NCI-H2029 treated with DMSO at 0.1 percent for 48 hours (cell line): ENCODE measurements at places on chromosomes 1 and 21.

DNA sequence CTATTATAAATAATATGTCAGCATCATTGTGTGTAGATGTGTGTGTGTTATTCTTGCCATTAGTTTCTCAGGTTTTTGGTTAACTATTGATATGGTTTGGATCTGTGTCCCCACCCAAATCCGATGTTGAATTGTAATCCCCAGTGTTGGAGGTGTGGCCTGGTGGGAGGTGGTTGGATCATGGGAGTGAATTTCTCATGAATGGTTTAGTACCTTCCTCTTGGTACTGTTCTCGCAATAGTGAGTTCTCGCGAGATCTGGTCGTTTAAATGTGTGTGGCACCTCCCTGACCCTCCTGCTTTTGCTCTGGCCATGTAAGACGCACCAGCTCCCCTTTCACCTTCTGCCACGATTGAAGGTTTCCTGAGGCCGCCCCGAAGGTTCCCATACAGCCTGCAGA, 9.6 kb upstream of the POFUT2 start:
- DNase-seq = no peak

DNA sequence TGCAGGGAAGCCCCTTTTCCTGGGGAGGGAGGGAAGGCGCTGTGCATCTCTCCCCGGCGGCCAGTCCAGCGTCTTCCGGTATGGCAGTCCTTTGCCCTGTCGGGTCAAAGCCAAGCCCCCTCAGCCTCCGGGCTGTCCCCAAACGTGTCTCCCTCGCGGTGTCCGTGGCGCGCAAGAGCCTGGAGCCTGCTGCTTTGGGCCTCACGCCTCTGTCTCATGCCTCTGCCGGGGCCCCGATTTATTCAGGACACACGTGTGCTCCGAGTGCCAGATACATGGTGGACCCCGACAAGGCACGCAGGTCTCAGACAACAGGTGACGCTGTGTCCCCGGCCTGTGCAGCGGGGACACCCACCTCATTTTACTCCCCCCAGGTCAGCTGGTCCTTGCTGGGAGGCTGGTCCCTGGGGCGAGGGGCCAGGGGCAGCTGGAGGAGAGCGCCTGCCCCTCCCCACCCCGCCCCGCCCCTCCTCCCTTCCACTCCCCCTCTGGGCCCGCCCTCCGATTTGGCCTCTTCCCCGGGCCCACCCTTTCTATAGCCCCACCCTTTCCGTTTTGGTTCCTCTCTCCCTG, 176.7 kb downstream of the CAMTA1 start:
- DNase-seq = no peak

DNA sequence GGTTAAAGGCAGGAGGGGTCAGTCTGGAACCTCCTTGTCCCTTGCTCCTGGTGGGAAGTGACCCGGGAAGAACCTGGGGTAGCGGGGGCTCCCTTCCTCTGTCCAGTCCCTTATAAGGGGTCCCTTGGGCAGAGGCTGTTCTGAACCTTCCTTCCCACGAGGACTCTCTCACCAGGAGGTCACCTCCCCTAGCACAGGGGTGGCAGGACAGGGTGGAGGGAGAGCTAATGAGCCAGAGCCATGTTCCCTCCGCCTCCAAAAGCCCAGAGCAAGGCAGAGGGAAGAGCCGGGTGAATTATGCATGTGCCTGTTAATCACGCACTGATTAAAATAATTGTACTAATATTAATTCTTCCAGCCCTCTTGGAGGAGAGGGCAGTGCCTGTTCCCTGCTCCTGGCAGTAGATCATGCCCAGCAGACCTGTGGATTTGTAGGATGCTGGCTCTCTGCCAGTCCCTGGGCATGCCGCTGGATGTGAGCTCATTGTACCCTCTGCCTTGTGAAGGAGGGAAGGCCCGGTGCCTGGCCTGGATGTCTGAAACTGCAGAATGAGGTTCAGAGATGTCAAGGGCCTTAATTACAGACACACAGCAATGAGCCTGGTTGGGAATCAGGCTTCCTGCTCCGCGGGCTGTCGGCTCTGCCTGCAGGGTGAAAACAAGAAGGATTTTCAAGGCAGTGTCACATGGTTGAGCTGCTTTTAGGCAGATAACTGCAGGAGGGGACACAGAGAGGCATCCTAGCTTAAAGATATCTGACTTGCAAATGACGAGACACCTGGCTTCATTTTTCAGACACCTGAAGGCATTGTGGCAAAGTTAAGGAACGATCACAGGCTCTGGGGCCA, 68.2 kb downstream of the IGSF21 start:
- peak; percentile 22 for DNase-seq

- DNase-seq = no peak
Observed at GRCh38 chr1:185155600-185156287, 1.0 kb downstream of the TRMT1L start.

DNA sequence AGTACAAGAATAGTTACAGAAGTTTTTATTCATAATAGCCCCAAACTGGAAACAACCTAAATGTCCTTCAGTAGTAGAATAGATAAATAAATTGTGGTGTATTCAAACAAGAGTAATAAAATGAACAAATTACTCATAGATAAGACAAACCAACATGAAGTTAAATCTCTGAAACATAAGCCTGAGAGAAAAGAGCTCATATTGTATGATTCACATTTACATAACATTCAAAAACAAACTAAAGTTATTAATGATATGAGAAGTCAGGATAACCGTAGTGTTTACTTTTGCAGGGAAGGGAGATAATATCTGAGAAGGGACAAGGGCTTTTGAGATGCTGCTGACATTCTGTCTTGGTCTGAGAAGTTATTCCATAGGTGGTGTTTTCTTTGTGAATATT, 13.5 kb downstream of the STPG1 start:
- no peak for DNase-seq

- DNase-seq = peak; percentile 50
Observed at GRCh38 chr1:197902454-197903195, at the start of gene C1orf53. Gene C1orf53, plus strand, starts transcription at chr1:197902630. Its CDS starts 20 bp downstream, at chr1:197902650.

- no peak for DNase-seq
Observed at GRCh38 chr1:89897347-89898133, 76.7 kb downstream of the LRRC8D start.

DNA sequence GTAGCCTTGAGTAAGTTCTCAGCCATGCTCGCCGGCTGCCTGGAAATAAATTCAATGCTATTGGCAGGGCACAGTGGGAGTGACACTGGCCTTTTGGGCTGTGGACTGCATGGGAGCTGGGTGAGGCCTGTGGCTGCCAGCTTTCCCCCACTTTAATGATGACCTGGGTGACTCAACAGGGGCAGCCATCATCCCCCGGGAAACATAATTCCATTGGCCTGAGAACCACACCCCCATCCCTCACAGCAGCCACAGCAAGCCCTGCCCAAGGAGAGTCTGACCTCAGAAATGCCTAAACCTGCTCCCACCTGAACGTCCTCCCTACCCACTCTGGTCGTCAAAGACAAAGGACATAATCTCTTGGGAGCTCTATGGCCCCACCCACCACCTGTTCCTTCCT, 384.0 kb downstream of the LTN1 start:
- no peak for DNase-seq

DNA sequence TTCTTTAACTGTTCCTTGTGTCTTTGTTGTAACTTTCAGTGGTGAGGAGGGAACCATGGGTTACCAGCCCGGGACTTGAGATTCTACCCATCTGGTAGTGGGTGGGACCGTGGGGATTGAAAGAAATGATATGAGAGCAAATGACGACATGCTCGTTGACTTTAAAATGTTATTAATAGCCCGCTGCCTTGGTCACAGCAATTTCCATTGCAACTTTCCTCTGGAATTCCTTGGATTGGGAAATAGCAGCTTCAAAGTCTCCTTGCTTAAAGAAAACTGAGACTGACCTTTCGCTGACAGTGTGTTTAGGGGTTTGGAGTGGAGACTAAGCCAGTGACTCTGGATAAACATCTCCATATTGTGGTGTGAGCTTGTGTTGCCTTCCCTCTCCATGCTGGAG, 44.2 kb upstream of the MARK1 start:
- no peak for DNase-seq

GRCh38 chr1:62689524-62689923, 1.3 kb upstream of the DOCK7 start:
- DNase-seq = no peak

DNA sequence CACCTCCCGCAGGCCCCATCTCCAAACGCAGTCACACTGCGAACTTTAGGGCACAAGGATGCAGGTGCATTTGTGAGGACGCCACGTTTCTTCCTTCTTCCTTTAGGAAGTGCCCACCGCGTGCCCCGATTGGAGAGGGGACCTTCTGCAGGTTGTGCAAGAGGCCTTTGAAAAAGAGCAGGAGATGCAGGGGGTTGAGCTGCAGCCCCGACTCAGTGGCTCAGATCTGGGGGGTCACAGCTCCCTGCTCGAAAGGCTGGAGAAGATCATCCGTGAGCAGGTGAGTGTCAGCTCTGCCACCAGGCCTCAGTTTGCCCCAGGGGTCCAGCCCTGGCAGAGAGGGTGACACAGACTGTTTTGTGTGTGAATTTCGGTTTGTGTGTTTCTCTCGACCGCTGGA, 31.2 kb upstream of the DIP2A start:
- DNase-seq = no peak

DNA sequence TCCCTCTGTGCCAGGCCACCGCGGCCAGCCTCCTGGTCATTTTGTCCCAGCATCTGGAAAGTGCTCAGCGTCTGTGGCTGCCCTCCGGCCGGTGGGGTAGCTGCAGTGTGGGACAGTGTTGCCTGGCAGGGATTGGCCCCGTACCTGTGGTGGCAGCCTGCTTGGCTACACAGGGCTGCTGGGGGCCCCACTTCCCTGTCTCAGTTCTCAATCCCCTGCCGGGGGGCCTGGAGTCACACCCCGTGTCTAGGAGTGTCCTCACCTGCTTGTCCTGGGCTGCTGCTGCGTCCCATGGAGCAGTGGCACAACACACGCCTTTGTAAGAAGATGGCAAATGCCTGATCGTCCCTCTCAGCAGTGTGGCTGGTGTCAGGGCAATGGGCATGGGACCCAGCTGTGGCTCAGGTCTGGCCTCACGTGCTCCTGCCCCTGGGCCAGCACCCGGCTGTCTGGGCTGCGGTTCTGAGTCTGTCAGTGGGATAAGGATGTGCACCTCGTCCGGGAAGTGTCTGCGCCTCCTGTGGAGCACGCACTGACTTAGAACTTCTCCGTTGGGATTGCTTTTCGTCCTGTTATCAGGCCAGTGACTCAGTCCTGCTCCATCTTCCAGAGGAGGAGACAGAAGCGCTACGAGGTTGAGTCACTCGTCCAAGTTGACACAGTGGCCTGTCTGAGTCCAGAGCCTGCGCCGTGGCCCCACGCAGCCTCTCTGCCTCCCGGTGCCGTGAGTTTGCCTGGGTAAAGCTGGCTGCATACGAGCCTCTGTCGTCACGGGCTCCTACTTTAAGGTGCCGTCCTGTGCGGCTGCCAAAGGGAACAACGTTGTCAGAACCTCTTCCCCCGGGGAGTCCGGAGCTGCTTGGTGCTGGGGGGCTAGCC, 41.0 kb downstream of the CRYAA start:
- no peak for DNase-seq

- no peak for DNase-seq
Observed at GRCh38 chr1:45884700-45885099, 81.3 kb downstream of the MAST2 start.

DNA sequence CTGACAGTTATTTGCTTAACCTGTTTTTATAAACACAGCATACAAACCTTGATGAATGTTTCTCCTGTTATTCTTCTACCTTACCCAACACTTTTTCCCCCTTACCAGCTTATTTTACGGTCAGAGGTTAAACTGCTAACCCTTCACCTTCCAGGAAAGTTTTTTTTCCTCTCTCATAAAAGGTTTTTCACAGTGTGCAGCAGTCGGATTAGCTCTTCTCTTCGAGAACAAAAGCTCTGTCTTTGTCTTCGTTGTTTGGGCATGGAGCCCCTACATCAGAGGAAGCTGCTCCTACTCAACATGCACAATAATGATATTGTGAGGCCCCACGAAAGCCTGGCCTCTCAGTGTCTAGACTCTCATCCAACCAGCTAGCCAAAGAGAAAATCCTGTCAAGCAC, 42.0 kb downstream of the DENND1B start:
- DNase-seq = no peak

DNA sequence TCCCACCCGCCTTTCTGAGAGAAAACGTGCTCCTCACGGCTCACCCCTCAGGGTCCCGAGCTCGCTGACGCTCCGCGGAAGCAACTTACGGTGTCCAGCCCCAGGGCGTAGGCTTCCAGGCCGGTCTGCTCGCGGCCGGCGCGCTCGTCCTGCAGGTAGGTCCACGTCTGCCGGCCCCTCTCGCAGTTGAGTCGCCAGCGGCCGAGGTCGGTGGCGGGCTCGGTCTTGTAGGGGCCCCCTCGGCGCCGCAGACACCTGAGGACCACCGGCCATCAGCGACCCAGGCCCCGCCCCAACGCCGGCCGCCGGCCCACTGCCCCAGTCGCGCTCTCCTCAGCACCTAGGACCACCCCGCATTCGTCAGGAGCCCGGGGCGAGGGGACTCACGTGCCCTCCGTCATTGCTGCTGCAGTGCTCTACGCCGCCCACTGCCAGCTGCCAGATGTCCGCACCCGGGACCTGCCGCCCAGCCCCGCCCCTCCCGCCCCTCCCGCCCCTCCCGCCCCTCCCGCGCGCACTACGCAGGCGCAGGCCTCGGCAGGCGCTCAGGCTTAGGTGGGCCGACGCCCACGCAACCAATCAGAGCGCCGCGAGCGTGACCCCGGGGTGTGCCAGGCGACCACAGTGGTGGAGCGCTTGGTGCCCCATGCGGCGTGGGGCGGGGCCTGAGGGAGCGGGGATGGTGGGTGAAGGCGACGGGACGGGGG, at the start of gene LSS:
Gene LSS (minus strand): TSS at position 430 of the 707 bp plus-strand sequence. CDS start 29 bp downstream, at position 401.
- DNase-seq = peak; percentile 77

- DNase-seq = no peak
Observed at GRCh38 chr1:110040548-110040947, 6.1 kb downstream of the STRIP1 start.

GRCh38 chr1:83959824-83960498, 39.0 kb downstream of the TTLL7 start:
- no peak for DNase-seq

DNA sequence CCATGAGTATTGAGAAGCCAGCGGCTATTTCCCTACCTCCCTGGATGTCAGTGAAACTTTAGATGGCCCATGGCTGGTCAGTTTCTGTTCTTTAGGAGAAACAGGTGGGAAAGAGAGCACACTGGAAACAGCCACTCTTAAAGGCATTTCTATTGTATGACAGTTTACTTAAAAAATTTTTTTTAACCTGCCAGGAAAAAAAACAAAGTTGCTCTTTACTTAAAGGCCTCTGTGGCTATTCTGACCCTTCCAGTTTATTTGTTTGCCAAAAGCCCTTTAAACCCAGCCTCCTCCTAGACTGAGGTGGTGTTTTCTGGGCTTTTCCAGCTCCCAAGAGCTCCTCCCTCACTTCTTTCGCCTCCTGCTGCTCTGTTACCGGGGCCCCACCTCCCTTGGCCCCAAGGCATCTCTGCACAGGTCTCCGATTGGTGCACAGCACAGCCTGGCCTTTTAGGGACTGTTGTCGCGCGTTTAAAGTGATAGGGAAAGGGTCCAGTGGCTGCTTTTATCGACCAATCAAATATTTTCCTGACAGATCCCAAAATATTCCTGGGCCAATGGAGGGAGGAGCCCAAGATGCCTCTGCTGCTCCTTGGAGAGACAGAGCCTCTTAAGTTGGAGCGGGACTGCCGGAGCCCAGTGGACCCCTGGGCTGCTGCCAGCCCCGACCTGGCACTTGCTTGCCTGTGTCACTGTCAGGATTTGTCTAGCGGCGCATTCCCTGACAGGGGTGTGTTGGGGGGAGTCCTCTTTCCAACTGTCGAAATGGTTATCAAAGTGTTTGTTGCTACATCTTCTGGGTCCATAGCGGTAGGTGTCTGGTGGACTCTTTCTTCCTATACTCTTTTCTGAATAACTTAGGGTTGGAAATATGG, at the start of gene SH3BGR:
Gene SH3BGR (plus strand): TSS at position 639 of the 875 bp plus-strand sequence. CDS start 127 bp downstream, at position 766.
- DNase-seq = peak; percentile 83

- no peak for DNase-seq
Observed at GRCh38 chr1:205542367-205542766, 37.9 kb downstream of the CDK18 start.

- no peak for DNase-seq
Observed at GRCh38 chr1:183195142-183195574, 9.1 kb downstream of the LAMC2 start.

GRCh38 chr1:99980928-99981327, 11.1 kb downstream of the SLC35A3 start:
- DNase-seq = no peak
